ENCODE measurements at places on chromosomes 12 and 14. TPM values are rescaled to one million over a fixed set of nuclear protein-coding genes. Genes with fewer than 3 reads are reported as not detected.

TMEM121 gene
- 9.1 TPM for total RNA-seq

C12orf75 gene
- 91.4 TPM for total RNA-seq

ADAM21 gene
- not detected for total RNA-seq

GNPNAT1 gene
- total RNA-seq: 32.4 TPM

PTGER2 gene
- 66.7 TPM for total RNA-seq

CD69 gene
- total RNA-seq: 111 TPM

KRT79 gene
- total RNA-seq: not detected

GXYLT1 gene
- 10.5 TPM for total RNA-seq

BMP4 gene
- total RNA-seq: not detected
